Endothelial cell (in vitro differentiated cells): ENCODE measurements at places on chromosomes 7 and 10.

DNA sequence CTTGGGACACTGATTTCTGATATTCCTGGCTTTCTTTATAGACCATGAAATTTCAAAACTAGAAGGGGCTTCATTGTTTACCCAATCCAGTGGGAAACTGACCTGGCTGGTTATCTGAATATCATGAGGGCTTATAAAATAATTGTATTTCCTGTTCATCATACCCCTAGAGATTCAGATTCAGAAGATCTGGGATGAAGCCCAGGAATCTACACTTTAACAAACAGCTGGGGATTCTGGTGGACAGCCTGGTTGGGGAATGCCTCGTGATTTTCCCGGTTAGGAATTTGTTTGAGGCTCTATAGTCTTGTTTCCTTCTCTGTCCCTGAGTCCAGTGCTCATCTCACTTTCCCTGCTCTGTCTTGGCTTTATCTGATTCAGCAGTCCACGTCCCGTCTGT is 110.3 kb downstream of the ADRA2A start:
- no peak for DNase-seq

DNA sequence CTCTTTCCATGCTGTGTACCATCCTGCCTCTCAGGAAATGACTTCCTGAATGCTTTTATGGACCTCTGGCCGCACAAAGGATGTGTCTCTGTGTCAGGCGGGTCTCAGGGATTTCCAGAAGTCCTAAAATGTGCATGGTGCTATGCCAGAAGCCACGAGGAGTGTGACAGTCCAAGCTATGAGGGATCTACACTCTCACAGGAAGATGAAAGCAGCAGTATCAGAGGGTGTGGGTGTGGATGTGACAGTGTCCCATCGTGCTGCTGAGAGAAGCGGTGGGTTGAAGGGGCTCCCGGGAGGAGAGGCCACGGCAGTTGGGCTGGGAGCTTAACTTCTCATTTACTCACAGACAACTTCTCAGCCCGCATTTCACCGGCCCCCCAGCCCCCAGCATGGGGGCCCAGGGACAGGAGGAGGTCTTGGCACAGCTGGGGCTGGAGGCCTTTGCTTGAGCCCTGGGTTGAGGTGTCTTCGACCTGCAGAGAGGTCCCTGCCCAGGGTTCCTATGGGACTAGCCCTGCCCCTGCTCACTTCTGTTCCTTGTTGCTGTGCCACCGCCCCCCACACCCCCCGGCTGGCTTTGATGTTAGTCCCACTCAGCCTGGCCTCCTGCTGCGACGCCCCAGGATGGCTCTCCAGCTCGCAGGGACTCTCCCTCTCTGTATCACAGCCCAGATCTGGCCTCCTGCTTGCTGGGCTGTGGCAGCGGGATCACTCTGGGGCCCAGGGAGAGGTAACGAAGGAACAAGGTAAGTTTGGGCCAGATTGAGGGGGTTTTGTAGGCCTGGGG is 30.8 kb upstream of the EMX2 start:
- DNase-seq = no peak

- DNase-seq = no peak
Observed at GRCh38 chr10:124875596-124875995, 66.3 kb upstream of the ZRANB1 start.

DNA sequence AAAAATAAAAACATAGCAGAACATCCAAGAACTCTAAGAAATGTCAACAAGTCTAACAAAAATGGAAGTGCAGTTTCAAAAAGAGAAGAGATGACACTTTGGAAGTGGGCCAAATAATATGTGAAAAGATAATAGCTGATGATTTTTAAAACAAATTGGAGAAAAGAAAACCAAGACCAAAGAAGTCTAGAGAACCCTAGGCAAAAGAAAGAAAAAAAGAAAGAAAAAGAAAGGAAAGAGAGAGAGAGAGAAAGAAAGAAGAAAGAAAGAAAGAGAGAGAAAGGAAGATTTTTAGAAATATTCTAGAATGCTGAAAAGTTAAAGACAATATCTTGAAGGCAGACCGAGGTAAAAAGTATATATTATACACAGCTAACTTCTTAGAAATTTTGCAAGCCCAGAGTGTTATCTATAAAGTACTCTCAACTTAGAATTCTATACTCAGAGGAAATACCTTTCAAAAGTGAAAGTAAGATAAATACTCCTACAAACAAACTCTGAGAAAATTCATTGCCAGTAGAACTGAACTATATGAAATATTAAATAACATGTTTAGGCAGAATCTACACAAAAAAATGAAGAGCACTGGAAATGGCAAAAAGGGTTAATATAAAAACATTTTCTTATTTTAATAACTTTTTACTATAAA is 138.7 kb upstream of the SMIM30 start:
- no peak for DNase-seq

GRCh38 chr7:132386201-132386681 is 190.0 kb downstream of the PLXNA4 start:
- no peak for DNase-seq

DNA sequence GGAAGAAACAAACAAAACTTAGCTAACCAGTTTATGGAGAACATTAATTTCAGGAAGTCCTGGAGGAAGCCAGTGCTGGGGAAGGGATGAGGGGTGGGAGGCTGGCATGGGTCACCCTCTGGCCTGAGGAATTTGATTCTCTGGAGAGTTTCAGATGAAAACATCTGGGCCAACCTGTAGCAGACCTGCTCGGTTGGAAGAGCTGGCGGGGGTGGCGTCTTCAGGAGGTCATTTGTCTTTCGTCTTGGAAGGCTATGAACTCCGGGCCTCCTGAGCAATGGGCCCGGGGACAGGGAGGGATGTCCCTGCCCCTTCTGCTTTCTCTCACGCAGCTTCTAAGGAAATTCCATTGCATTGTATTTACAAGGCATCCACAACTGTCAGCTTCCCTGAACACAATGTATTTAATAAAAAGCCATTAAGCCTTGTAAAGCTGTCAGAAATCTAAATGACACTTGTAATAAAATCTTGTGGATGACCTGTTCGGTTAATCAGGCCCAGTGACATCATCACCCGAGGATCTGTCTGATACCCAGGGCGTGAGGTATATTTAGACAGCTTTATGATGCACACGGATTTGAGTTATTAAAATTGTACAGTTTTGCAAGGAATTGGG is 250.5 kb downstream of the RAB11FIP2 start:
- no peak for DNase-seq

- DNase-seq = no peak
Observed at GRCh38 chr7:151925446-151926335, 30.6 kb upstream of the GALNTL5 start.

DNA sequence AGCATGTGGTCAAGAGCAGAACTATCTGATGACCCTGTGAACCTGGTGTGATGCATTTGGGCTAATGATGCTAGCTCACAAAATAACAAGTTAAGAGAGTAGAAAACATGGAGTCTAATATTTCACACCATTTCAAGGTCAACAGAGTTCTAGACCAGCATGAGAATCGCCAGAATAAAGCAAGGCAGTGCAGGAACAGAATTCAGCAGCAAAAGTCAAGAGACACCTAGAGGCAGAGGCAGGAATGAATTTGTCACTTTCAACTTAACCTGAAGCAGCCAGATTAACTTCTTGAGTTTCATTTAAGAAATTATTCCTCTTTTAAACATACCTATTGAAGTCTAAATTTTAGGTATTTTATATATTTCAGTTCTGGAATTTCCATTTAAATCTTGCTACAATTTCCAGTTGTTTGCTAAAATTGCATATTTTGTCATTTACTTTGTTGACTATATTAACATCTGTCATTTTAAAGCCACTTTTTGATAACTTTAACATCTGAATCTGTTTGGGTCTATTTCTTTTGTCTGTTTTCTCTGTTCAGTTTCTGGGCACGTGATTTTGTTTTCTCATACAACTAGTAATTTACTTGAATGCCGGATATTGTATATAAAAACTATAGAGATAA is 44.2 kb upstream of the PRSS58 start:
- DNase-seq = no peak

GRCh38 chr7:147380926-147381325 is 1209.6 kb upstream of the C7orf33 start:
- no peak for DNase-seq

- no peak for DNase-seq
Observed at GRCh38 chr7:71633551-71634008, 501.6 kb downstream of the GALNT17 start.

DNA sequence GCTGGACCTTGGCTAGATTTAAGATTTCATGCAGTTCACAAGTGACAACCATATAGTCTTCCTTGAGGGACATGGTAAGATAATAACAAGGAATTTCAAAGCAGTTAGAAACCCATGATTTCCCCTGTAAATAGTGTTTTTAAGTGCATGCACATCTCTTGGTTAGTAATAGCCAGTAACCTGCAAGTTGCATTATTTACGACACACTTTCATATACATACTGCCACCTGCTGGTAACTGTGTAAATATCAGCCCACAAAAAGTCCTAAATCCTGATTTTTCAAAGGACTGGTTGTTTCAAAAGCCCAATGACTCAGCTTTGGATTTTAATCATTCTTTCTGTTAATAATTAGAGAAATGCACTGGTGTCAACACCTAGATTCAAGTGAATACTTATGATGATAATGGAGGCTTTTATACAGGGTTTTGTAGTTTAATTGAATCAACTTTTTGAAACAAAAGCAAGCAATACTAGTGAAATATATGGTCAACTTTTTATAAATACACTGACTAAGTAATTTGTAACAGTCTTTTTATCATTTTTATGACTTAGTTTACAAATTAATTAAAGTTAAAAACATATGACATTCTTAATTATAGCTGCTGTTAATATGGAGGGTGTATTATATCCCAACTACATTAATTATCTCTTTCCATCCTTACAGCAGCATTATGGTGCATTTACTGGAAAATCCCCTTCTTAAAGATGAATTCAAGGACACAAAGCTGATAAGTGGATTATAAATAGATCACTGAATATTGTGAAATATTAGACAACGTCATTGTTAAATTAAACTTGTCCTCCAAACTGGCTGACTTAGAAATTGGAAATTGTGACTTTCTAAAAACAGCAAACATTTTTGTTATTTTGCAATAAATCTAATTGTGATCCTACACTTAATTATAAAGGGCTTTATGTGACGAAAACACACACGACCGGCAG is 367.7 kb upstream of the SEMA3D start:
- DNase-seq = peak; percentile 26

GRCh38 chr10:121544301-121544869 is 53.9 kb downstream of the FGFR2 start:
- DNase-seq = no peak

DNA sequence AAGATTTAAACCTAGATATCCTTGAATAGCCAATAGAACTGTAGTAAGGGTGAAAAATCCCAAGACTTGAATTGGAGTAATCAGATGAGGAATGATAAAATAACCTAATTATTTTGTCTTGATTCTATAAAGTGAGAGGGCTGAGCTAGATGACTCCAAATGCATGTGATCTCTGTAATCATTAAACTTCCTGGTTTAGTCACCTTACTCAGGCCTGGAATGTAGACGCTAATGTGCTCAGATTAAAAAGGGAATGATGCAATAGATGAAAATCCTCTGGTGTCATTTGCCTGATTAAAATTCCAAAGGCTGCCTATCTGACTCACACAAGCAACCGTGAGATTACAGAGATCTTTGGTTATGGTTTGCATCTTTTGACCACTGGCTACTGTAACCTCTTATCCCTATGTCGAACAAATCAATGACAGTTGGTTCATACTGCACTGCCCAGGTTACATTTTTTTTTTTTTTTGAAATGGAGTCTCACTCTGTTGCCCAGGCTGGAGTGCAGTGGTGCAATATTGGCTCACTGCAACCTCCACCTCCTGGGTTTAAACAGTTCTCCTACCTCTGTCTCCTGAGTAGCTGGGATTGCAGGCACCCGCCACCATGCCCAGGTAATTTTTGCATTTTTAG is 2.9 kb upstream of the HKDC1 start:
- no peak for DNase-seq

DNA sequence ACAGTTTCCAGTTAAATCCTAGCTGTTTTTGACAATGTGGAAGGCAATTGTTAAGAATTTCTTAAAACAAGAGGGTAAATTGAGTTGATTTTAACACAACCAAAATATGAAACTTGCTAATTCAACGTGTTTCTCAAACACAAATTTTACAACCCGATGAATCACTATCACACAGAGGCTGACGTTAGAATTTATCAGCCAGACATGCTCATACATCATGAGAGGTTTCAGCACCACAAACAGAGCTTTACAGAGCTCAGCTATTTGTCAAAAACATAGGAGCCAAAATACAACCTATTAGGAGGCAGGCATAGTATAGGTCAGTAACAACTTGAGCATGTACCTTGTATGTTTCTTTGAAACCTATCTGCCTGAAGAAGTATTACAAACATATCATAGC is 36.1 kb downstream of the LRRN3 start:
- no peak for DNase-seq

DNA sequence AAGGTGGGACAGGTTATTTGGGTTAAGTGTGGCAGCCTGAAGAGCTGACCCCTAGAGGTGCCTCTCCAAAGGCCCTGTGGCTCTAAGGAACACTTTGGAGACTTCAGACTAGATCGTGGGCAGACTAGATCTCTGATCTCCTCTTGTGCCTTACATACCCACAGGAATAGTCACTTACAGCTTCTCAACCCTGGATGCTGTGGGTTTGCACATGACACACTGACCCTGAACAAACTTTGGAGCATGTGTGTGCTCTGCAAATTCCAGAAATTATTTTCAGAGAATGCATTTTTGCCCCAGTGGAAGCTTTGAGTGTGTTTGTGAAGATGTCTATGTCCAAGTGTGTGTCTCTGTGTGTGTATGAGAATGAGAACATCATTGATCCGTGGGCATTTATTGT is 119.6 kb downstream of the EMX2 start:
- no peak for DNase-seq

DNA sequence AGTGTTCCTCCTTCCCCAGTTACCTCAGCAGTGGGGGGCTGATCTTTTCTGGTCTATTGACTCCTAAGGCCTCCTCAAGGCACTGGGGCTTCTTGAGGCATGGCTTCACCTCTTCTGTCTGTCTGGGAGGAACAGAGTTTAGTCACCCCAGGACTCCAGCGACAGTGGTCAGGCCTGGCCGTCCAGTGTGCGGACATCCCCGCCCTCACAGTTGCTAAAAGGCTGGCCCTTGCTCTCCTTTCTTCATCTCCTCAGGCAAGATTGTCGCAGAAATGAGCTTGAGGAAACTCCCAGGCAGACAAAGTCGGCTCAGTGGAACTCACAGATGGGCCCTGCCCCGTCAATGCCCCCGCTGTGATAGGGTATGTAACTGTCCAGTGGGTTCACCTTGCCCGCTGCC is 7.0 kb upstream of the FFAR4 start:
- DNase-seq = no peak

DNA sequence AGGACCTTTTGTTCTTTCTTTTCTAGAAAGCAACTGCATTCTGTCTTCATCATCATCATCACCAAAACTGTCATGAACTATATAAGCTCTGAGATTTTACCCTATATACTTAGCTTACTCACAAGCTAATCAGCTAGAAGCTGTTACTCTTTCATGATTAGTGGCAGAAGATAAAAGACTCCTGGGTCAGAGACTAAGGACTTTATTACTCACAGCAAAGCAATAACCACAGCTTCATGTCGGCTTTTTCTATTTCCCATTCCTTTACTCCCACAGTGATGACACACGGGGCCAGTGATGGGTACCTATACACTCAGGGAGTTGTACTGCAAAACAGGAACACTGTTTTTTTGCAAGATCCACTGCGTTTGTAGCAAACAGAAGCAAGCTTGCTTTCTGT is 8.4 kb upstream of the C10orf88 start:
- DNase-seq = no peak

GRCh38 chr7:134343136-134343535 is 26.4 kb upstream of the SLC35B4 start:
- DNase-seq = no peak
